ENCODE measurements at places on chromosomes 12 and 14. TPM values are rescaled to one million over a fixed set of nuclear protein-coding genes. Genes with fewer than 3 reads are reported as not detected.

Gene PZP
- total RNA-seq, result not detected

Gene RPS6KA5
- 5.5 TPM for total RNA-seq

Gene FOXN4
- total RNA-seq, result not detected

Gene VTI1B
- 58.4 TPM for total RNA-seq

Gene GPR135
- 1.6 TPM for total RNA-seq

Gene SOX5
- 0.07 TPM for total RNA-seq

Gene GARIN6
- not detected for total RNA-seq

Gene VWF
- total RNA-seq, result 0.34 TPM

Gene CLEC12A
- not detected for total RNA-seq

Gene ACOT6
- total RNA-seq, result not detected

Gene PGAM5
- 80.0 TPM for total RNA-seq

Gene IAPP
- total RNA-seq, result not detected

Measured in nasal cavity respiratory epithelium epithelial cell of viscerocranial mucosa (primary cell).